ENCODE measurements at places on chromosomes 2 and 18.

- no peak for DNase-seq
Observed at GRCh38 chr2:113812204-113812603, 55.8 kb upstream of the SLC35F5 start.

- DNase-seq = no peak
Observed at GRCh38 chr2:72090271-72090720, 57.4 kb downstream of the CYP26B1 start.

GRCh38 chr2:205709319-205709718 lies 27.0 kb downstream of the NRP2 start:
- no peak for DNase-seq

GRCh38 chr2:102080451-102081242 lies 61.9 kb upstream of the IL1R1 start:
- no peak for DNase-seq

GRCh38 chr2:38039121-38039910 lies 36.6 kb downstream of the CYP1B1 start:
- no peak for DNase-seq
